ENCODE measurements at places on chromosomes 12 and 14.

DNA sequence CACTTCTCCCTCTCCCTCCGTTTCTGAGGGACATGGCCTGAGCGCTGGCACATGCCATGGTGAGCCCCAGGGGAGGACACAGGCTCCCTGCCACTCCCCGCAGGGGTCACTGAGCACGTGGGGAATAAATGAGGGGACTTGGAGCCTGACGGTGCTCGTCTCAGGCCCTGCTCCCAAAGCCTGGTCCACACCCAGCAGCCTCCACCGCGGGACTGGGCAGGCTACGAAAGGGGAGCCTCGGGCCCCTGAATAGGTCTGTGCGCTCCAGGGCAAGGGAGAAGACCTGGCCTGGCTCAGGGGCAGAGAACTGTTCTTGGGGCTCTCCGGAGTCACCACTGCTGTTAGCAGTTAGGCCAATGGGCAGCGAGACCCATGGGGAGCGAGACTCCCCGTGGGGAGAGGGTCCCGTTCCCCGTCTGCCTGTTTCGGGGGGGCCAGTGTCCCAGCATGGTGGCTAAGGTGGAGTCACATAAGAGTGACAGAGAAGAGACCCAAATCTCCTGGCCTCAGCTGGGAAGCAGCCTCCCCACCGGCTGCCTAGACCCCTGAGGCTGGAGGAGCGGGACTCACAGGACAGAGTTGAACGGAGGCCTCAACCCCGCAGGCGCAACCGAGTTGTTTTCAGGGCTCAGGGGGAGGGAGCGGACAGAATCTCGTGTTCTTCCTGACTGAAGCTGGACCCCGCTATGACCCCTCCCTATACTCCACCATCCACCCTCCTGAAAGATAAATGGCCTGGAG lies 329.8 kb upstream of the SFSWAP start:
- no peak for DNase-seq

GRCh38 chr12:81759190-81760051 lies at the start of gene PPFIA2:
Gene PPFIA2 (minus strand): TSS chr12:81759350.
- no peak for DNase-seq

DNA sequence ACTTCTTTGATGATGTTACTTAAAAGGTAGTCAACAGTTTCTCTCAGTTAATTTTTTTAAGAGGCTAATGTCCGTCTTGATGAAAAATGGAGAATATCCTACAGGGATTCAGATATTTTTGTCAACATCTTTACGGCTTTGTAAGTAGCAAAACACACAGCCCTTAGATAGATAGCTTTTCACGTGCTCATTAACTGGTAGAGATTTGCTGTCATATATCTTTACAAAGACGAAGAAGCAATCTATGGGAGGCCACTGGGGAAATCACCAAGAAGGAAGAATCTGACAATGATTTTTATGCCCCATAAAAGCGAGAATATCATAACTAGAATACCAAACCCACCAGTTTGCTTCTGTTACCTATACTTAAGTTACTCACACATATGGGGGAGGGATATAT lies 121.2 kb downstream of the SLC2A13 start:
- no peak for DNase-seq

DNA sequence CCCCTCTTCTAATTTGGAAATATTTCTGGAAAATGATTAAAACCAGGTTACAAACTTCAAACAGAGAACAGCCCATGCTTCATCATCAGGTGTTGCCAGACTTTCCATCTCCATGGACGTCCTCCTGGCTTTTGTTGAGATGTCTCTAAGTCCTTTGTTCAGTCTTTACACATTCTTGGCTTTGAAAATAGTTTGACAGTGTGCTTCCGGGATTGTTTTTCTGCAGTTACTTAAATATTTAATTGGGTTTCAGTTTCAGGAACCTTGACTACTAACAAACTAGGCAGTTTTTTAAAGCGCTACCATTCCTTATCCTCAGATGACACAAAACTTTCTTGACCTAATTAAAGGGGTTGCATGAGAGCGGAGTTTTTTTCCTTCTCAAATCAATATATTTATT lies 47.8 kb downstream of the GOLGA5 start:
- no peak for DNase-seq

- DNase-seq = no peak
Measured at GRCh38 chr12:49201595-49202295, 12.9 kb upstream of the TUBA1A start.
